ENCODE measurements at places on chromosomes 12 and 14. TPM values are rescaled to one million over a fixed set of nuclear protein-coding genes. Genes with fewer than 3 reads are reported as not detected.

Gene SLC7A7
- not detected for total RNA-seq

Gene SLC5A8
- not detected for total RNA-seq

Gene SIX6
- total RNA-seq: not detected

Gene RNASE3
- total RNA-seq: not detected

Gene MDM1
- 26.3 TPM for total RNA-seq

Gene SLC41A2
- total RNA-seq: 22.3 TPM

Gene GPR65
- 13.8 TPM for total RNA-seq

Gene RASSF9
- not detected for total RNA-seq

Gene TIGAR
- total RNA-seq: 14.2 TPM

Gene LIN7A
- total RNA-seq: 1.5 TPM

Gene SYCP3
- total RNA-seq: 0.93 TPM
